Activated CD4-positive, alpha-beta T cell treated with anti-CD3 and anti-CD28 coated beads, Interleukin-2, amount 10 ng/mL, durations not matched to agents 7 days and 5 days (primary cell): ENCODE measurements at places on chromosomes 7 and 10. TPM values are rescaled to one million over a fixed set of nuclear protein-coding genes. Genes with fewer than 3 reads are reported as not detected.

Gene NUDT13
- 1.5 TPM for total RNA-seq

Gene OPALIN
- not detected for total RNA-seq

Gene ATG9B
- total RNA-seq: 12.1 TPM

Gene VAX1
- not detected for total RNA-seq

Gene COBL
- not detected for total RNA-seq

Gene FAM237B
- total RNA-seq: not detected

Gene C7orf33
- total RNA-seq: not detected

Gene CALD1
- total RNA-seq: 0.17 TPM

Gene DEPP1
- total RNA-seq: 0.33 TPM

Gene FAM131B
- total RNA-seq: 0.30 TPM
